ENCODE measurements at places on chromosomes 6 and 20.

DNA sequence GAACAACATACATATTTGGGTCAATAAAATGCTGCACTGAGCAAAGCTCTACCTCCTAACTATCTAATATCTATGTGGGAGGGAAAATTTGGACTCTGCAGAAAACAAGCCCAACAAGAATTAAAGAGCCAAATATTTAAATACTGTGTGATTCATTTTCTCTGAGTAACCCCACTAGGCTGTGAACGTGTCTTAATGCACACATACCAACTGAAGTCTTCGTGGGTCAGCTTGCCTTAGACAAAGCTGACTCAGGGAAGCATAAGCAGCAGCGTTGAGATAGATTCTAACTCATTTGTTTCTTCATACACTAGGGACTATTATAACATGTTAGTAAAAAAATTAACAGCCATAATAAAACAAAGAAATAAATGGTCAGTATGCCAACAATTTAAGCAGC lies 114.3 kb downstream of the GJA1 start:
- DNase-seq: no peak

DNA sequence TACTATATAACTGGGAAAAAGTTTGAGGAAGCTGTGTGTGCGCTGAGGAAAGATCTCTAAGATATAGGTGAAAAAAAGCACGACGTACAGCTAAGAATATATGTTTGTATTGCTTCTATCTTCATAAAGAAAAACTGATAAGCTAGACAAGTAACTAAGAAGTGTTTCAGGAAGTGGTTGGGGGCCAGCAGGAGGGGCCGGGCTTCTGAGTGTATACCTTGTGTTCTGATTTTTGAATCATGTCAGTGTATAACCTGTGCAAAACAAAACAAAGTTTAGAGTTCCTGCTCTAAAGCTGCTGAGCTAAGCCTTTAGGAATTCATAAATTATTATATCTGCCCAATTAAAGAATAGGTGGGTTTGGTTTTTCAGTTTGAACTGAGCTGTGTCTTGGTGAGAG lies 7.9 kb upstream of the OSER1 start:
- no peak for DNase-seq

DNA sequence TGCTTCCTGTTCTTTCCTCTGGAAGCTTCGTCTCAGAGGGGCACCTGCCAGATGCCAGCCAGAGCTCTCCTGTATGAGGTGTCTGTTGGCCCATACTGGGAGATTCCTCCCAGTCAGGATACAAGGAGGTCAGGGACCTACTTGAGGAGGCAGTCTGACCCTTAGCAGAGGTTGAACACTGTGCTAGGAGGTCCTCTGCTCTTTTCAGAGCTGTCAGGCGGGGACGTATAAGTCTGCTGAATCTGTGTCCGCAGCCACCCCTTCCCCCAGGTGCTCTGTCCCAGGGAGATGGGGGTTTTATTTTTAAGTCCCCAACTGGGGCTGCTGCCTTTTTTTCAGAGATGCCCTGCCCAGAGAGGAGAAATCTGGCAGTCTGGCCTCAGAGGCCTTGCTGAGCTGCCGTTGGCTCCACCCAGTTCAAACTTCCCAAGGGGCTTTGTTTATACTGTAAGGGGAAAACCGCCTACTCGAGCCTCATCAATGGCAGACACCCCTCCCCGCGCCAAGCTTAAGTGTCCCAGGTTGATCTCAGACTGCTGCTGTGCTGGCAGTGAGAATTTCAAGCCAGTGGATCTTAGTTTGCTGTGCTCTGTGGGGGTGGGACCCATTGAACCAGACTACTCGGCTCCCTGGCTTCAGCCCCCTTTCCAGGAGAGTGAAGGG lies 326.7 kb downstream of the BCKDHB start:
- DNase-seq: no peak

- DNase-seq: no peak
These were observed 180.7 kb downstream of the TBXT start for GRCh38 chr6:165986914-165987482.

DNA sequence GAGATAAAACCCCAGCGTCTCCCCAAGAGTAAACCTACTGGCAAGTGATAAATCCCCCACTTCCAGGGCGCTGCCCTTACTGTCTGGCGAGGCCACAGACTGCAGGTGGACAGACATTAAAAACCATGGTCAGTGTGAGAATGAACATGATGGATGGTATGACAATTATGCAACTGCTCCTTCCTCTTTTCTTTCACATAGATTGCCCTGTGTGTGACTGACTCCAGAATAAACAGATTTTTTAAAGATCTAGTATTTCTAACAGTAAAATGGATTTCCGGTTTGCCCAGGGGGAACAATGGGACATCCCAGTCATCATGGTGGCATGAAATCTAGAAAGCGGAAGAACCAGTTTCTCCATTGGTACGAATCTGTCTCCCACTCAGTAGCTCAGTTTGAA lies 153.7 kb downstream of the FOXC1 start:
- DNase-seq: no peak

DNA sequence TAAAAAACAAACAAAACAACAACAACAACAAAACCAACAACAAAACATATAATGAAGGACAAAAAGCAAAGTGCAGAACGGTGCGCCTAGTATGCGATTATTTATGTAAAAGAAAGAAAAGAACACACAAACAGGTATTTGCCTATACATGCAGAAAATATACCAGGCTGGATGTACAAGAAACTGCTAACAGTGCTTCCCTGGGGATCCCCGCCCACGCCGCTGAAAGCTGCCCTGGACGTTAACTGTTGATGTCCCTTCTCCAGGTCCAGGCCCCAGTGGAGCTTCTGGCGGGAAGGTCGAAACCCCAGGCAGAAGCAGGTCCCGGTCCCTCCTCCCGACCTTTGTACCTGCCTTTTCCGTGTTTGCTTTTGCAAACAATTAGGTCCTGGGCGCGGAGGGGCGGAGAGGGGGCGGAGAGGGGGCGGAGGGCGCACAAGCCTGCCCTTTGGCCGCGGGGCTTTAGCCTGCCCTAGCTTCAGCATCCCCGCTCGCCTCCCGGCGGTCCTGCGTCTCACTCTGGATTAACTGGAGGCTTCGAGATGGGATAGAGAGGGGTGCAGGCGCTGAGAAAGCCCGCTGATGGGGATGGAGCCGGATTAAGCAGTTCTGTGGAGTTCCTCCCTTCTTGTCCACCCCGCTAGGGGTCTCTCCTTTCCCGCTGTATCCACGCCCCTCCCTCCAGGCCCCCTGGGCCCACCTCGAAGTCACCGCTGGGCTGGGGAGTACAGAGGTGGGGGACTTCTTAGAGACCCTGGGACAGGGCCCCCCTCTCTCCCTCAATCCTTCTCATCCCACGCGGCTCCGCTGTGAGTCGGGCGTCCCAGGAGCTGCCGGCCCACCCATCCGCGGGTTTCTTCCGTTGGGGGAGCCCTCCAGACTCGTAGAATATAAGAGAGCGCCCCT lies 8.2 kb upstream of the AHCY start:
- no peak for DNase-seq

DNA sequence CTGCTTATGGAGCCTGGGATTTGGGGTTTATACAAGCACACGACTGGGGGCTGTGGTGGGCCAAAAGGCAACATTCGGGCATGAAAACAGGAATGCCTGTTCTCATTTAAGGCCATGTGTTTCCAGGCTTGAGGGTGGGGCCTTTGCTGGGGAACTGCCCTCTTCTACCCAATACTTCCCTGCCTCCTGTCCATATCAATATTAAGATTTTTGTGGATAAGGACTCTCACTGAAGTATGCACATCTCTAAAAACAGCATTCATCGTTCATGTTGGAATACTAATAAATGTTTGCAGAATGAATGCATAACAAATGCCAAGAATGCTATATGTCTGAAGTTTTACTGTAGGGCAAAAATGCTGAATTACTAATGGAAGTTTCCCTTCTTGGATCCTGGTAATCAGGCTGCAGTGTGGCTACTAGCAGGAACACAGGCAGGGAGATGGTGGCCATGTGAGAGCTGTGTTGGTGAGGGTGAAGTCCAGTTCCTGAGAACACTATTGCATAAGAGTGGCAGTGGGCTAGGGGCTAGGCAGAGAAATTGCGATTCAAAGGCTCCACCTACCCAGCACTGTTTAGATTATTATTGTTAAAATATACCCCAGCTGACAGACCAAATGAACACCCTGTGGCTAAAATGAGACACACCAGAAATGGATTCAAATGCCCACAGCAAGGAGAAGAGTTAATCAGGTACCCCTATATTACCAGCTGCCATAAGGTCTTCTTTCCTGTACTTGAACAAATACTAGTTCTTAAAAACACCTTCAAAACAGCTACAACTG lies 644.3 kb downstream of the EPM2A start:
- no peak for DNase-seq

DNA sequence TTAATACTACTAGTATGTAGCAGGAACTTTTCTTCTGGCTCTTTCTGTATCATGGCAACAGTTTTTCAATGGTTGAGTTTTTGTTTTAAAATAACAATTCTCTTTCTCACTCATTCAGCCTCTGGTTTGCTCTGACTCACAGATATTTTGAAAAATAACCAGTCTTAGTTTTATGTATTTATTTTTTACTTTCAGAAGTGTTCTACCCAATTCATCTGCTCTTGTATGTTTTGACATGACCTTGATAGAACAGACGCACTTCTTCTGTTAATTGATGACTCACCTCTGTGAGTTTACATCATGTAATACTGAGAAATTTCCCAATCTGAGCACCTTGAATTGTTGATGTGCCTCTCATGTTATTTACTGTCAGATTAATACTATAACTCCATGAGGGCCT lies 178.9 kb downstream of the SASH1 start:
- no peak for DNase-seq

DNA sequence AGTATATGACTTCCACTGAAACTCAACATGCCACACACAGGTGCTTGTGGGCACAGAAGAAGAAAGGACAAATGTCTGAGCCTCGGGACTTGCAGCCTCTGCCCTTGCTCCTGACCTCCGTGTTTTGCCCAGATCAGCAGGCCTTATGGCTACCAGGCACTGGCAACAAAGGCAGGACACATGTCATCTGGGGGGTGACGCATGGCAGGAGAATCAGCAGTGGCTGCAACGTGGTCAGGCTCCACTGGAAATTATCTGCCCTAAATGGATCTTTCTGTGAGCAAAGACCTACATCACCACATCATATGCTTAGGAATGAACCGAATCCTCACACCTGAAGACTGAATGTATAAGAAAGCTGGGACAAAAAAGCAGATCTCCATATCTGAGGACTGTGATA lies 78.9 kb downstream of the ELOVL5 start:
- no peak for DNase-seq

GRCh38 chr6:16570946-16571345 lies 190.3 kb downstream of the ATXN1 start:
- no peak for DNase-seq

- DNase-seq: no peak
These were observed 384.5 kb upstream of the CDH4 start for GRCh38 chr20:60867589-60867988.

GRCh38 chr20:51059862-51060261 lies 37.0 kb upstream of the KCNG1 start:
- DNase-seq: no peak

- no peak for DNase-seq
These were observed 14.8 kb upstream of the CD164 start for GRCh38 chr6:109397020-109397419.

- DNase-seq: no peak
These were observed at the start of gene SAMD10 for GRCh38 chr20:63979557-63980316. Gene SAMD10, minus strand, starts transcription at chr20:63979642. Its CDS starts 175 bp downstream, at chr20:63979467.

DNA sequence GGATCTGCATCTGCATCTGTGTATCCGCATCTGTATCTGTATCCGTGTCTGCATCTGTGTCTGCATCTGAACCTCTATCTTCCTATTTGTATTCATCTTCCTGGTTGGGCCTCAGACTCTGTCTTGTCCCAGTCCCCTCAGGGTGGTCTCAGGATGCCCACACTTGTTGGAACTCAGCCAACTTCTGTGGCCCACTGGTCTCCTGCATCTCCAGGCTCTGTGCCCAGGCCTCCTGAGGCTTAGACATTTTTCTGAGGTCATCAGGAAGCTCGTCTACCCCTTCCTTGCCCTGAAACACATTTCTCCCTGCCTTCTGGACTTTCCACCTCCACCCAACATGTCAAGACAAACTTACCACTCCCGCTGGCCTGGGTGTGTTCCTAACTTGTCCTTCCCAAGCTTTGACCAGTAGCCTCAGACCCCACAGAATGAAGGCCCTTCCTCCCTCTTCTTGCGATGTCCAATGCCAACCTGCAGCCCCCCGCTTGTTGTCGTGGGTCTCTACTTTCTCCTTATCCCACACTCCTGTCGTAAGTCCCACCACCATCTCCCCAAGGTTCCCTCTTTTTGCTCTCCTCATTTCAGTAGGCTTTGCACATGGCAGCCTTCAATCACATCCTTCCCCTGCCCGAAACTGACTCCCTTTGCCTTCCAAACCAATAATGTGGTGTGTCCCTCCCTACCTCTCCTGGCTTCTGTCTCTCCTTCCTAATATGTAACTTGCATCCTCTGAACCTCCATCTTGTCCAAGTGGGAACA lies 176.5 kb downstream of the DLL1 start:
- no peak for DNase-seq

DNA sequence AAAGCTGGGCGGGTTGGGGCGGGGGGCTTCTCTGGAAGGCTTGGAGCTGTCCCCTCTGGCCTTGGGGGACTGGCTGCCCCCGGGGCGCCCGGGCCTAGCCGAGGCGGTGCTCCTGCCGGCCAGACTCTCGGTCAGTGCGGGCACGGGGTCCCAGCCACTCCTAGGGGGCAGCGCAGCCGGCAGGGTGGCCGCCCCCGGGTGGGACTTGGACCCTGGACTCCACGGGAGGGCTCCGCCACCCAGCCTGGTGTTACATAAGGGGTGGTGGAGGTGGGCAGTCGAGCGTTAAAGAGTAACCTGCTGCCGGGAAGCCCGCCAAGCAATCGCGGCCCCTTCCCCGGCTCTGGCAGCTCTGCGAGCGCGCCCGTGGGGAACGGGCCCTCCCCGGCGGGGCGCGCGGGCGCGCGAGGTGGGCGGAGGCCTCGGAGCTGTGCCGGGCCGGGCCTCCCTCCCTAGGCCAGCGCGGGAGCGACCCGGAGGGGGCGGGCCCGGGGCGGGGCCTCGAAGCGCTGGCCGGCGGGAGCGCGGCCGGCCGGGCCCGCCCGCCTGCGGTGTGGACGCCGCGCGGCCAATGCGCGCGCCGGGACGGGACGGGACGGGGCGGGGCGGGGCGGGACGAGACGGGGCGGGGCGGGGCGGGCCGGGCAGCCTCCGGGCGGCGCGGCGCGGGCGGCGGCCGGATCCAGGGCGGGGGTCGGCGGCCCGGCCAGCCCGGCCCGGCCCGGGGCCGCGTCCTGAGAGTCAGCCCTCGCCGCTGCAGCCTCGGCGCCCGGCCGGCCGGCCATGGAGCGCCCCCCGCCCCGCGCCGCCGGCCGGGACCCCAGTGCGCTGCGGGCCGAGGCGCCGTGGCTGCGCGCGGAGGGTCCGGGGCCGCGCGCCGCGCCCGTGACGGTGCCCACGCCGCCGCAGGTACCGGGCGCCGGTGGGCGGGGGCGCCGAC lies at the start of gene SLC2A4RG:
TSS of gene SLC2A4RG (plus strand) at position 647 of the 940 bp plus-strand sequence. CDS start at position 784, 137 bp downstream.
- DNase-seq: no peak

GRCh38 chr20:21681234-21681921 lies 24.1 kb upstream of the PAX1 start:
- DNase-seq: no peak
